ENCODE measurements at places on chromosomes 4 and X. TPM values are rescaled to one million over a fixed set of nuclear protein-coding genes. Genes with fewer than 3 reads are reported as not detected.

The ESX1 gene
- 0.36 TPM for total RNA-seq

The RAB9B gene
- 0.93 TPM for total RNA-seq

The GABRE gene
- 306 TPM for total RNA-seq

The FAAH2 gene
- total RNA-seq = 8.4 TPM

The HOPX gene
- 4.6 TPM for total RNA-seq

The AVPR2 gene
- total RNA-seq = 22.7 TPM

The IL3RA gene
- total RNA-seq = 5.2 TPM

The SLC38A5 gene
- 8.3 TPM for total RNA-seq

The PUDP gene
- 5.5 TPM for total RNA-seq

The NPY1R gene
- total RNA-seq = 41.1 TPM

The YTHDC1 gene
- total RNA-seq = 78.2 TPM

The MECP2 gene
- 66.7 TPM for total RNA-seq

The TMEM31 gene
- total RNA-seq = not detected

The ARHGEF6 gene
- total RNA-seq = 60.7 TPM

The DKK2 gene
- total RNA-seq = 0.50 TPM

The MAP7D2 gene
- 0.19 TPM for total RNA-seq

The SHOX gene
- not detected for total RNA-seq

The AGTR2 gene
- not detected for total RNA-seq

DNA sequence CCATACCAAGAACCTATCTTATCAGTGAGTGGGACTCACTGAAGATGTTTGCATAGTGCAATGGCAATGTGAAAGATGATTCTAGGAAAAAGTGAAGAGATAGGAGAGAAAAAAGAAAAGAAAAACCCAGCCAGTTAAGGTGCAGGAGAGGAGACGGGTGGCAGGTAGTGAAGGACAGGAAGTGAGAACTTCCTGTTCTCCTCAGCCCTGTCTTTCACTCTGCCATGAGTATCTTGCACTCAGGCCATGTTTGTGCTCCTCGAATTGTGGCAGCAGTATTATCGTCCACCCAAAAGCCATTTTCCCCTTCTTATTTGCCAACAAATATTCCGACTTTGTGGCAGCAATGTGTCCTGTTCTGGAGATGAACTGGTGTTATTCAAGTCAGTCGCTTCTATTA lies 8.6 kb upstream of the ENPEP start:
- no peak for DNase-seq

GRCh38 chrX:118062817-118063615 lies 53.6 kb downstream of the KLHL13 start:
- no peak for DNase-seq

DNA sequence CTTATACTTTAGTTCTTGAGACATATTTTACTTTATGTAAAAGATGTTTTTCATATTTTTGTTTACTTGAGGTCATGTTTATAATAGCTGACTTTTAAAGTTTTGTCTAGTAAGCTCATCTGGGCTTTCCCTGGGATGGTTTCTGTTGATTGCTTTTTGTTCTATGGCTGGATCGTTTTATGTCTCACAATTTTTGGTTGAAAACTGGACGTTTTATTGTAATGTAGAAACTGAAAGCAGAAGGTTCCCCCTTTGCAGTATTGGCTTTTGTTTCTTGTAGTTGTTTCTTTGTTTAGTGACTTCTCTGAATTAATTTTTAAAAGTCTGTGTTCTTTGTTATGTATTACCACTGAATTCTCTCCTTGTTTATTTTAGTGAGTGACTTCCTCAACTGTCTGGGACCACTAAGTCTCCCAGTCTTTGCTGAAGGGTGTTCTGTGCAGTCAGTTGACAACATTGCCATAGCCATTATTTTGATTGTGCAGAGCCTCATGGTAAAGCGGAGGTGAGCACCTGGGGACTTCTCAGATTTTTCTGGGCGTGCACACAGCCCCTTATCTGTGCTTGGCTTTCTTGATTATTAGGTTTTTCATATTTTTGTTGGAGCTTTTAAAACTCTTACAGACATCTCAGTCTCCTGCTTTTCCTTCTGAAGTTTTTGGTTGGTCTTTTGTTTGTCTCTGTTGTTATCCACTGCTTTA lies 31.0 kb downstream of the KDM6A start:
- DNase-seq = no peak

- DNase-seq = no peak
Measured at GRCh38 chrX:53268173-53268572, 13.2 kb downstream of the IQSEC2 start.

DNA sequence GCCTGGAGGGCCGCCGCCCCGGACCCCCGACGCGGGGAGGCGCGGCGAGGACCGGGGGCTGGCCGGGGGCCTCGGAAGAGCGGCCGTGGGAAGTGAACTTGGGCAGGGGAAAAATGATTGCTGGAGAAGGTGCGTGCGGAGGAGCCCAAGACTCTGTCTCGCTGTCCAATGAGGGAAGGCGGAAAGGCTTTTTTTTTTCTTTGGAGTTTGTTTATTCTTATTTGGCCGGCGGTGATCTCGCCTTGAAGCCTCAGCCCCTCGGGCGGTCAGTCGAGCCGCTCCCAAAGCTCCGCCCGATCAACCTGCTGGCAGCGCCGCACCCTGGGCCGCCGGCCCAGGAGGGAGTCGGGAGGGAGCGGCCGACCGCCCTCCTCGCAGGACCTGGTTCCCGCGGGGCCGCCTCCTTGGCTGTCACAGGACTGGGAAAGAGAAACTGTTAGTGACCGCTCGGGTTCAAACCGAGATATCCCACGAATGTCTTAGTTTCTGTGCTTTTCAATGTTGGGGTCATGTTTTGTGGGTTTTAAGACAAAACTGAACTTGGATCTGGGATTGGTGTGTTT lies 2.5 kb downstream of the CPEB2 start:
- DNase-seq = peak; percentile 54

- DNase-seq = no peak
Measured at GRCh38 chrX:46551494-46552128, 6.4 kb upstream of the ZNF674 start.

- DNase-seq = no peak
Measured at GRCh38 chr4:182775075-182775474, 142.1 kb downstream of the DCTD start.

DNA sequence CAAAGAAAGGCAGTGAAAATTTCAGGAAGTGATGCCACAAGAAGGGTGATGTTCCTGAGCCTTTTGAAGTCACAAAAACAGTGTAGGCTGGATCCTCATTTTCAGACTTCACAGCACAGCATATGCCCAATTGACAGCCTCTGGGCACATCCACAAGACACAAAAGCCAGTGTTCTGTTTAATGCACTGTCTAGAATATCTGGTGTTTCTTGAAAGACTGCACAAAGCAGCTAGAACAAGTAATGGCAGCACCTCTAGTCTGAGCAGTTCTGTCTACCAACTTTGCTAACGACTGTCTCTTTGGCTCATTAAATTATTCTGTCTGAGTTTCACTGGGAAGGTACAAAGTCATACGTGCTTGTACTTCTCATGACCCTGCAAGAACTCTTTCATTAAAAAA lies 417.1 kb upstream of the GALNT7 start:
- no peak for DNase-seq

- no peak for DNase-seq
Measured at GRCh38 chr4:38009421-38009820, 49.2 kb downstream of the PTTG2 start.

GRCh38 chrX:11944501-11944900 lies 186.5 kb downstream of the MSL3 start:
- DNase-seq = no peak

DNA sequence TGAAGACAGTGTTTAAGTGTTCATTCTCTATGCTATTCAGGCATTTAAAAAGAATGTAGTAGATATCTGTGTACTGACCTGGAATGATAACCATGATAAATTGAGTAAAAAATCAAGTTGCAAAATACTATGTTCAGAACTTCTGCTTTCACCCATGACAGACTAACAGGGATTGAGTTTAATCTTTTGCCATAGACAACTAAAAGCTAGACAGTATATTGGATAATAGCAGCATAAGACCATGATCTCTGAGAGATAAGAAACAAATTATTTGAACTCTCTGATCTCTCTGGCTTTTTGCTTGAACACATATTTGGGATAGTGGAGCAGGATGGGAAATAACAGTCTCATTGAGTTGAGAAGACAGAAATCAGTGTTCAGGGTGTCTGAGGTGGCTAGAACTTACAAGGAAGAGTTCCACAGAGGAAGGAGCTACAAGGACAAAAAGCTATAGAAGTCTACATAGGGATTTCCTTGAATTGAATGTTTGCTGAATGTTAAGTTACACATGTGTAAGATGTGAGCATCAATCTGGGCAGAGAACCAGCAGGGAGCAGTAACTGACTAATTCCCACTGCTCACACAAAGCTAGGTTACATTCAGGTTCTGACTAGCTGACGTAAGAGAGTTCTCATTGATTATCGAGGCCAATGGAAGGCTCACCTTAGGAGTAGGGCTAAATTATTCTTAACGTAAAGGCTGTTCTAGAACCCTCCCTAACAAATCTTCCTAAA lies 60.4 kb downstream of the SLC30A9 start:
- no peak for DNase-seq

- DNase-seq = no peak
Measured at GRCh38 chrX:17591741-17592110, 145.6 kb upstream of the SCML1 start.

- no peak for DNase-seq
Measured at GRCh38 chr4:126772662-126773061, 860.1 kb upstream of the INTU start.

- DNase-seq = no peak
Measured at GRCh38 chr4:6153874-6154273, 46.5 kb downstream of the JAKMIP1 start.

- no peak for DNase-seq
Measured at GRCh38 chr4:55561889-55562288, 15.2 kb upstream of the CLOCK start.

DNA sequence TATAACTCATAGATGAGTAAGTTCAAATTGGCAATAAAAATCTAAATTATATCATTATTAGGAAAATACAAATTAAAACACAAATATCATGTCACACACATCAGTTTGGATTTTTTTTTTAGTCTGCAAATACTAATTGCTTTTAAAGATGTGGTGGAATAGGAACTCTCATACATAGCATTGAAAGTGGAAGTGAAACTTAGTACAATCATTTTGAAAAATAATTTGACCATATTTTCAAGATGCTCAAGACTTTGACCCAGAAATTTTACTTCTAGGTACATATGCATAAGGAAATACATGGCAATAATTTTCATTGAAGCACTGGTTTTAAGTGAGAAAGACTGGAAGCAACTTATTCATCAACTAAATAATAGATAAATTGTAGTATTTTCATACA lies 147.5 kb upstream of the SMIM31 start:
- no peak for DNase-seq

- DNase-seq = no peak
Measured at GRCh38 chrX:47697181-47697580, 38.2 kb upstream of the UXT start.

DNA sequence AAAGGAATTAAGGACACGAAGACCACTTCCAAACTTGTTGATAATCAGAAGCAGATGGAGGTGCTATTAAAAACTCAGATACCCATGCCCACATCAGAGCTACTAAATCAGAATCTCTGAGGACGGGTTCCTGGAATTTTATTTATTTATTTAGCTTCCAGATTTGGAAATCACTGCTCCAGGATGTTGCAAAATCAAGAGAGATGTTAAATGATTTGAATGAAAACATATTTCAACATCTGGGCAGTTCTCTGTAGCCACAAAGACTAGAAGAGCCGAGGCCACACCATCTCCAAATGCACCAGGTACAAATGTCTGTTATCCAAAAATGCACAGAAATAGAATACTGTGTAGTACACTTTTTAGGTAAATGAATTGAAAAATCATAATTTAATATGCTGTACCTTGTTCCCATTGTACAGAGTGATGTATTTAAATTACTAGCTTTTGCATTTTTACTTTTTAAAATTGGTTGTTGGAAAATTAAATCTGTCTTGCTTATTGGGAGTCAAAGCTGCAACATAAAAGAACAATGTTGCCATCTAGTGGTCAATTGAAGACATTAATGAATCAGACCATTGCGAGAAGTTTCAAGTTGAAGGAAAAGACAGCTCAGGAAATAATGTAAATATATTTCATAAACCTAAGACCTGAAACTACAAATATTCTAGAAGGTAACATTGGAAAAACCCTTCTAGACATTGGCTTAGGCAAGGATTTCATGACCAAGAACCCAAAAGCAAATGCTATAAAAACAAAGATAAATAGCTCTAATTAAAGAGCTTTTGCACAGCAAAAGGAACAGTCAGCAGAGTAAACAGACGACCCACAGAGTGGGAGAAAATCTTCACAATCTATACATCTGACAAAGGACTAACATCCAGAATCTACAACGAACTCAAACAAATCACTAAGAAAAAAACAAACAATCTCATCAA lies 151.3 kb upstream of the TTC29 start:
- DNase-seq = no peak

- no peak for DNase-seq
Measured at GRCh38 chr4:28557755-28558154, 1697.1 kb downstream of the STIM2 start.

GRCh38 chr4:23874536-23874901 lies 15.3 kb downstream of the PPARGC1A start:
- DNase-seq = no peak

DNA sequence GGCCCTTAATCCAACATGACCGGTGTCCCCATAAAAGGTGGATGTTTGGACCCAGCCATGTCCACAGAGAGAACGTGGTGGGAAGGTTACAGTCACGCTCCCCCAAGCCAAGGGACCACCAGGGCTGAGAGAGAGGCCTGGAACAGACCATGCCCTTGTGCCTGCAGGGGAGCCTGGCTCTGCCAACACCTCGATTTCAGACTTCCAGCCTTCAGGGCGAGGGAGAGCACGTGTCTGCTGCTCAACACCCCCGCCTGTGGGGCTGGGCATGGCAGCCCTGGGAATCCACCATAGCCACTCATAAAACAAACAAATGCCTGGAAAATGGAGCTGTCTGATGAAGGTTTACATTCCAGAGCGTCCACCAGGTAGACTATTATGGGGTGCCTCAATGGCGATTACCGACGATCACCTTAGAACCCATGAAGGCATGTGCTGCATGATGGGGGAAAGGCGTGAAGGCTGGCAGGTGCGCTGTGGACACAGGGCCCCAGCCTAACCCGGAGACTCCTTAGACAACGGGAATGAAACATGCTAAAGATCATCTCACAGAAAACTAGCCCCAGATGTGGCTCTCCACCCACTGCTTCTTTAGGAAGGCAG lies 42.3 kb upstream of the HMX1 start:
- no peak for DNase-seq

- no peak for DNase-seq
Measured at GRCh38 chrX:8341814-8342590, 122.6 kb upstream of the VCX3B start.

DNA sequence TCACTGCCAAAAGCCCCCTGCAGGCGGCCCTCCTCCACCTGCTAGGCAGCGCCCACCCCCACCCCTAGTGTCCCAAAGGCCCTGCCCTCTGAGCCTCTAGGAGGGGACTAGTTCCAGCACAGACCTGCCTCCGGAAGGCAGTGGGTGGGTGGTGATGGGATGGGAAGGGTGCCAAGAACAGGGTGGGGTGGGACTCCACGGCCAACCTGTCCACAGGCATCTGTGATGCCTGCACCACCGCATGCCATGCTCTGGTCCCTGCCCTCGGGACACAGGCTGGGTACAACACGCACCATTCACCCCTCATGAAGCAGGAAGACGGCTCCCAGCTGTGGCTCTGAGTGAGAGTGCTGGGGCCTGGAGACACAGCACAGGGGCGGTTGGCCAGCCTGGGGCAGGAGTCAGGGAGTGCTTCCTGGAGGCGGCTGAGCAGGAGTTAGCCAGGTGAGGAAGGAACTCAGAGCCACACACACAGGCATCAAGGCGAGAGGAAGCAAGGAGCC lies 243.1 kb upstream of the PSAPL1 start:
- no peak for DNase-seq
